NCI-H2081 treated with DMSO at 0.1 percent for 48 hours (cell line): ENCODE measurements at places on chromosomes 13 and 19.

- DNase-seq = no peak
Observed at GRCh38 chr13:27310946-27311345, 40.3 kb downstream of the RASL11A start.

GRCh38 chr13:100809129-100809390, 134.5 kb upstream of the TMTC4 start:
- DNase-seq = no peak

DNA sequence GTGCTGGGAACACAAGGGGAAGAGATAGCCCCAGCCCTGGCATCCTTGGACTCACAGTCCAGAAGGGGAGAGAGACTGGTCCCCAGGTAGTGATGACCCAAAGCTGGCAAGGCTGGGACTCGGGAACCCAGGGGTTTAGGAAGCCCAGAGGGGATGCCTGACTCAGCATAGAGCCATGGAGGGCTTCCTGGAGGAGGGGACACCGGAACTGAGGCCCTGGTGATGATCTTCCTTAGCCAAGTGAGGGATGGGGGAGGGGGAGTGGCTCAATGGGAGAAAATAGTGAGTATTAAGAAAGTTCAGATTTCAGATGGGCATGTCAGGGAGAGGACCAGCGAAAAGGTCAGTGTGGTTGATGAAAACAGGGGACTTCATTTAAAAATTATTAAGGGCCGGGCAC, 26.8 kb downstream of the EXOC3L2 start:
- DNase-seq = no peak

GRCh38 chr13:42086582-42086981, 38.1 kb downstream of the DGKH start:
- DNase-seq = no peak

DNA sequence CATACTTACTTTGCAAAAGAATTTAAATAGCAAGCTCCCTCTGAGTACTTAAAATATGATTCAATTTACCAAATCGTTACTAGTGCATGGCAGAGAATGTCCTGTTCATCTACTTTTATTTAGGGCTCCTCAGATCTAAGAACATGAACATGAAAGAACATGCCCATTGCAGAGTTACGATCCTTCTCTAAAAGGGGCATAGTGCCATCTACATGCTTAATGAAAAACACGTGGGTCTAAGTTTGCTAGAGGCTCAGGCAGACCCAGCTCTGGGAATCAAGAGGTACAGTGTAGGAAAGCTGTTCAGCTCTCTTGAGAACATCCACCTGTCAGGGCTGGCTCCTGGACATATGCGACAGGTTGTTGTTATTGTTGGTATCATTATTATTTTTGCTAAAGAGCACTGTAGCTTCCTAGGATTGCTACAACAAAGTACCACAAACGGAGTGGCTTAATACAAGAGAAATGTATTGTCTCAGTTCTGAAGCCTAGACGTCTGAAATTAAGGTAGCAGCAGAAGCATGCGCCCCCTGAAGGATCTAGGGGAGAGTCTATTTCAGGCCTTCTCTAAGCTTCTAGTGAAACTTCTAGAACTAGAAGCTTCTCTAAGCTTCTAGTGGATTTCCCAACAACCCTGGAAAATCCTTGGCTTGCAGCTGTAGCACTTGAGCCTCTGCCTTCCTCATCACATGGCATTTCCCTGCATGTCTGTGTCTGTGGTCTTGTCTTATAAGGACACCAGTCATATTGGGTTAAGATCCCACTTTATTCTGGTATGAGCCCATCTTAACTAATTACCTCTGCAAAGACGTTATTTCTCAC, 133.9 kb downstream of the DCT start:
- no peak for DNase-seq

- no peak for DNase-seq
Observed at GRCh38 chr19:48192750-48193149, 22.3 kb downstream of the ZSWIM9 start.

GRCh38 chr19:16274447-16274846, 50.2 kb upstream of the KLF2 start:
- DNase-seq = no peak

- DNase-seq = no peak
Observed at GRCh38 chr13:113315992-113316391, 19.0 kb downstream of the LAMP1 start.

GRCh38 chr19:50801107-50801506, 10.9 kb downstream of the ACP4 start:
- no peak for DNase-seq

DNA sequence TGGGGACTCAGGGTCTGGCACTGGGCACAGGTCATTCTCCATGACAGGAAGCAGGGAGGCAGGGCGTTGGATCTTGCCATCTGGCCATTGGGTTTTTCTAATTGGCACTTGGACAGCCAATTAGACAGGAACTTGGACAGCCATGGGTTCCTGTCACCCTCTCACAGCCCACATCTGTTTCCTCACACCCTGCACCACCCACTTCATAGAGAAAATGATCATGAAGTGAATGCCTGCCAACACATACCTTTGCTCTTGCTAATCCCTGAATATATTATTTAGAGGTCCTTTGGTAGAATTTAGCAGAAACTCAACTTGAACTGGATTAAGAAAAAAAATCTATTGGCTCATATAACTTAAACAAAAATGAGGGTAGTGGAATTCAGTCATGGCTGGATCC, 4.9 kb upstream of the OLFM2 start:
- no peak for DNase-seq

- DNase-seq = no peak
Observed at GRCh38 chr19:48745208-48745995, 1.3 kb downstream of the IZUMO1 start.

- DNase-seq = no peak
Observed at GRCh38 chr13:25988661-25989060, 63.2 kb downstream of the SHISA2 start.

- DNase-seq = no peak
Observed at GRCh38 chr19:29098863-29099481, 114.0 kb downstream of the UQCRFS1 start.

DNA sequence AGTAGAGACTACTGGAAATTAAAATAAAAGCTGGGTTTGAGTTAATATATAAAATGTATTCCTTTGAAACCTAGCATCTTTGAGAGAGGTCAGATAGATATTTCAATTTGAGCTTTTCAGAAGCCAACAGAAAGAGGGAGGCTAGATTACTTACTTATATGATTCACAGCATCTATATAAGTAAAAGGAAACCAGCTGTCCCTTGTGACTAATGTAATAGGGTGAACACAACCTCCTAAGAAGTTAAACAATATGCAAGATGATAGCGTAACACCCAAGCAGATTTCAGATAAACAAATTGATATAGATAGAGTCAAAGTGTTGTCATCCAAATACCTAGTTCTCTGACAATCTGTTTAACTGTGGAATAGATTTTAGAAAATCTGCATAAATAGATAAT, 393.5 kb upstream of the GPC6 start:
- no peak for DNase-seq

DNA sequence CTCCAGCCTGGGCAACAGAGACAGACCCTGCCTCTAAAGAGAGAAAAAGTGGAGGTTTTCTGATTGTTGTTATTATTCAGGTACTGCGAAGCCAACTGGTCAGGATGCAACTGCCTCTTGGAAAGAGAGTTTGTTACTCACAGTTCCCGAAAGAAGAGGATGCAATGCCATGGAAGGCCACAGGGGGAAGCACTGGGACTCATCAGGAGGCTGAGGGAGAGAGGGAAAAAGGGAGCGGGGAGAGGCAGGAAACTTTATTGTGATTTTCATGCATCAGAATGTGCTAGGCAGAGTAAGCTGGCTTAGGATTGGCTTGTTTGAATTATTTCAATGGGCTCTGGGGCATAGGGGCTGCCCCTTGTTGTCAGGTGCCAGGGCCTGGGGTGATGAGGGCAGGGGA, 27.6 kb downstream of the MYO9B start:
- DNase-seq = no peak

- no peak for DNase-seq
Observed at GRCh38 chr19:16477311-16477710, 5.5 kb upstream of the EPS15L1 start.

- no peak for DNase-seq
Observed at GRCh38 chr13:107459430-107459829, 755.9 kb downstream of the LIG4 start.

GRCh38 chr19:13284929-13285928, 135.0 kb downstream of the IER2 start:
- no peak for DNase-seq
